ENCODE measurements at places on chromosomes 6 and 20.

DNA sequence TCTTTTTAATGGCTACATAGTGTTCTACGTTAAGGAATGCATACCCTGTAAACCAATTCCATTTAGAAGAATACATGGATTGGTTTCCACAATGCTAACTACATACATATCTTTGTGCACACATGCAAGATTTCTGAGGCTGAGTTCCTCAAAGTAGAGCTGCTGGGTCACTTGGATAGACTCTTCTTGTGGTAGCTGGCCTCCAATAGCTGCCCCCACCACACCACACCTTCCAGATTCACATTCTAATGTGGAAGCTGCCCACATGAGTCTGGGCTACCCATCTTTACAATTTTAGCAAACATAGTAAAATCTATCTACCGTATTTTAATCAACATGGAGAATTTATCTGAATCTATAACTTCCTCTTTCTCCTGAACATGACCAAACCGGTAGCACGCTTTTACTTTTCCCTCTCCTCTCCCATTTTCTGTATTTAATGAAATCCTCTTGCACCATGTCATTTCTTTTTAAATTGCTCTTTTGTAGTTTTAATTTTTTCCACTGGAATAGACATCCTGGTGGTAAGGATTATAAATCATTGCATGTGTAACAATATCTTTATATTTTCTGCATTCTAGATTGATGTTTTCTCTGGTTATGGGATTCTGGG, 74.7 kb upstream of the CITED2 start:
- DNase-seq, result no peak

GRCh38 chr6:34549804-34550202, 6.3 kb downstream of the SPDEF start:
- no peak for DNase-seq

DNA sequence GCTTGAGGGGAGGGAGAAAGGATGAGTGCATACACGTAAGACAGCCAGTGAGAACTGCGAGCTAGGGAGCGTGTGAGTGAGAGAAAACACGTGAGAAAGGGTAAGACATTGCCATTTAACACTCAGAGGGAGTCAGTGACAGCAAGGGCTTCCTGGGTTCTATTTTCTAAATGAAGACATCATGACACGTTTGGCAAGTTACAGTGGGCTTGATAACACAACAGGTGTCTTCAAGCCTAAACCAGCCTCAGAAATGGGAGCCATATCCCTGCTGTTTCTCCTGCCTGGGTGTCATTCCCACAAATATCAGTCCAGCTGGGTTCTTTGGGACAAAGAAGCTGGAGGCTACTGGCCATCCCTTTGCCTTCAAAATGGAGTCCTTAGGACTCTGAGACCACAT, 16.9 kb upstream of the MOCS1 start:
- DNase-seq, result no peak

- no peak for DNase-seq
Observed at GRCh38 chr20:1945660-1946059, 48.2 kb downstream of the PDYN start.

- DNase-seq, result no peak
Observed at GRCh38 chr6:132730560-132730959, 16.7 kb upstream of the VNN1 start.

DNA sequence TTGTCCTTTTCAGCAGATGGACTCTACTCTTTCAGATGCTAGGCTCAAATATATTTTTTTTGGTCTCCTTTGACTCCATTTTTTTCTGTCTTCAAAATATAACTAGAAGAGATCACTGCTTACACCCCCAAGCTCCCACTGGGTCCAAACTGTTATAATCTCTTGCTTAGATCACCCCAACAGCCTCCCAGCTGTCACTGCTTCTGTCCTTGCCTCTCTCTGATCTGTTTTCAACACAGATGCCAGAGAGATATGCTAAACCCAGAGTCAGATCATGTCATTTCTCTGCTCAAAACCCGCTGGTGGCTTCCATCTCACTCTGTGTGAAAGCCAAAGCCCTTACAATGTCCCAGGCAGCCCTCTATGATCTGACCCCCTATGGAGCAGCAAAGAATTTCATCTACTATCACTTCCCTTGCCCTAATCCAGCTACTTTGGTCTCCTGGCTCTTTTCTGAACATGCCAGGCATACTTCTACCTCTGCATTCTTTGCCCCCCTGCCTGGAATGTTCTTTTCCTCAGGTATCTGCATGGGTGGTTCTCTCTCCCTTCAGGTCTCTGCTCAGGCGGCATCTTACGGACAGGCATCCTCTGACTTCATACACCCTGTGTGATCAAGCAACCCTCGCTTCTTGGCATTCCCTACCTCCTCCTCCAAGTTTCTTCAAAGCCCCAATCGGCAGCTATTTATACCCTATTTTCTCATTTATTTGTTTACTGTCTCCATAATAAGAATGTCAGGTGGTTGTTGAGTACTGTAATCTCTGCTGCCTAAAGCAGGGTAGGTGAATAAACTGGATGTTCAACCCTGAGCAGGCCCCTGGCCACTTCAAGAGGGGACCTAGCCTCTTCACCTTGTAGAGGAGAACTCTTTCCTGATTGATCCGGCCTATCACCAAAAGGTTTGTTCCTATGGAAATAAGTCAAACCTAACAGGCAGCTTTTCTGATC, 43.6 kb upstream of the SLC4A11 start:
- no peak for DNase-seq
